ENCODE measurements at places on chromosomes 13 and 19.

GRCh38 chr13:20680416-20681080 is 23.0 kb upstream of the IL17D start:
- no peak for DNase-seq

DNA sequence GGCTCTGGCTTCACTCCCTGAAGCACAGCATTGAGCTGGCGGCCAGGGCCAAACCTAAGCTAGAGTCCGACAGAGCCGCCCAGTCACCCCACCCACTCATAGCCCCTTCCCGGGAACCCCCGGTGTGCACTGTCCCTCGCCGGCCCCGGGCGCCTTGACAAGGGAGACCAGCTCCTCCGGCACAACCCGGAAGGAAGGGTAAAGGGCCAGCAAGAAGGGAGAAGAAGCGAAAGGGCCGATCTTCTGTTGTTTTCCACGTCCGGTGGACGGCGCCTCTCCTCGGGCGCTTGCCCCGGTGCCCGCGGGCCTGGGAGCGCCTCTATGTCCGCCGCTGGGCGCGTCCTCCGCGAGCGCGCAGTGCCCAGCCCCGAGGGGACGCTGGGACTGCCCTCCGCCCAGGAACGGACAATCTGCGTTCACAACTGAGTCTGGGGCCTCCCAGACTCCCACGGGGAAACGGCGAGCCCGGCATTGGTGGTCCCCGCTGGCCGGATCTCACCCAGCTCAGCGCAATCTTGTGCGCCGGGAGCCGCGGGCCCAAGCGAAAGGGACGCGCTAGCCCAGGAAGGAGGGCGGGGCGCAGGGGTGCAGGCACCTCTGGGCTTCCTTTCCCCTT is 172.5 kb upstream of the MIR17HG start:
- DNase-seq = no peak

- DNase-seq = no peak
Observed at GRCh38 chr13:39900106-39900750, 244.8 kb downstream of the COG6 start.

- no peak for DNase-seq
Observed at GRCh38 chr13:102879793-102880499, 34.1 kb downstream of the ERCC5 start.

GRCh38 chr19:33389421-33390100 is 16.1 kb downstream of the CEBPG start:
- DNase-seq = no peak

- no peak for DNase-seq
Observed at GRCh38 chr13:21297447-21297846, 121.0 kb downstream of the MRPL57 start.

DNA sequence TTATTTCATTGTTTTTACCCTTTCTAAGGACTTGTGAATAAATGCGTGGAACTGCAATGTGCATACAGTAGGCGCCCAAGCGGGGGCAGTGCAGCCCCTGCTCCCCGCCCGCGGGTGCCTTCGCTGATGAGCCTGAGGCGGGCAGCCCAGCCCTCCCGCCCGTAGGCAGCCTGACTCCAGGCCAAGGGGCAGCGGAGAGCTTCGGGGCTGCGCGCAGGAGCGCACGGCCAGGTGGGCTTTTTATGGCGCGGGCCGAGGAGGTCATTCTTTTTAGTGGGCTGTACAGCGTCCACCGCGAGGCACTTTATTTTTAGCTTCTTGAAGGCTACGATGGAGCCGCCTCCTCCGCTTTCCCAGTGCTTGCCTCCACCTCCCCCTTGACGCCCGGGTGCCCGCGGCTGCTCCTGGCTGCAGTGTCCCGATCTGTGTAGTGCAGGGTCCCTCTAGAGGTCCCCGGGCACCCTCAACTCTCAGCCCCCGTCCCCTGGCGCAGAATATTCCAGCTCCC is 60.5 kb downstream of the CCNE1 start:
- DNase-seq = no peak

DNA sequence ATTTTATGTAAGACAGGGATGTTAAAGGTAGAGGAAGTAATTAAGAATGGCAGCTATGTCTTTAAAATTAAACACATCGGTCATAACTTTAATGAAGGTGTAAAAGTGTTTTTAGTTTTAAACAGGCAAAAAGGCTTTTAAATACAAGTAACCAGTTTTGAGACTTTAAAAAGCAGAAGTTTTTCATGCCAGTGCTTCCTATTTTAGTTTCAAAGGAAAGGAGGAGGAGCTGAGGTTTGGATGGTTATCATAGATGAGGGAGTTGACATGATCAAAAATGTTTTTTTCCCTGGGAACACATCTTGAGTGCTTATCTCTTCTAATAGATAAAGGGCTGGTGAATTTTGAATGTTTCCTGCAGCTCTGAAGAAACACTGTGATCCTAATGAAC is 42.9 kb downstream of the LRCH1 start:
- no peak for DNase-seq

GRCh38 chr13:22320991-22321390 is 650.1 kb downstream of the FGF9 start:
- no peak for DNase-seq

DNA sequence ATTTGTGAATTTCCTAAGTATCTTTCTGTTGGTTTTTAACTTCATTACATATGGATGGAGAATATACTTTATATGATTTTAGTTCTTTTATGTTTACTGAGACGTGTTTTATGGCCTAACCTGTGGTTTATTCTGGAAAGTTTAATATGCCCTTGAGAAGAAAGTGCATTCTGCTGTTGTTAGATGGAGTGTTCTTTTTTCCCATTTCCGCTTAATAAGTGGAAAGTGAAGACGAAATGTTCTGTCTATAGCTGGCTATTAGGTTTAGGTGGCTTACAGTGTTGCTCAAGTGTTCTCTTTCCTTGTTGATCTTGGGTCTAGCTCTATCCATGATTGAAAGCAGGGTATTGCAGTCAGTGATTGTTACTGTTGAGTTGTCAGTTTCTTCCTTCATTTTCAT is 17.2 kb upstream of the TIMM50 start:
- no peak for DNase-seq

GRCh38 chr13:107231944-107232343 is 664.0 kb upstream of the ARGLU1 start:
- DNase-seq = no peak

DNA sequence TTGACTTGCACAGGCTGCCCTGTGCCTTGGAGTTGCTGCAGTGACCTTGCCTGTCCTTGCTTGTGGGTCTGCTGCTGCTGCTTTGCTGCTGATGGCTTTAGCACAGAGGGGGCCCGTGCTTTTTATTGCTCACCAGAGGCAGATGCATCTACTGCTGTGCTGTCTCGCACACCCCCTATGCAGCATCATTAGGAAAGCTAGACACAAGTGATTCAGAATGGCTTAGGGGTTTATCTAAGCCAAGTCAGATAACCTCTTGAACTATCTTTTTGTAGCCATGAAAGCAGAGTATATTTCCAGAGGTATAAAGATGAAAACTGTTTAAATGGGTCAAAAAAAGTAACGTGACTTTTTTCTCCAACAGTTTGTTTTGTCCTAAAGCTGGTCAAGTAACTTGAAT is 7.8 kb downstream of the GTF3A start:
- DNase-seq = no peak

DNA sequence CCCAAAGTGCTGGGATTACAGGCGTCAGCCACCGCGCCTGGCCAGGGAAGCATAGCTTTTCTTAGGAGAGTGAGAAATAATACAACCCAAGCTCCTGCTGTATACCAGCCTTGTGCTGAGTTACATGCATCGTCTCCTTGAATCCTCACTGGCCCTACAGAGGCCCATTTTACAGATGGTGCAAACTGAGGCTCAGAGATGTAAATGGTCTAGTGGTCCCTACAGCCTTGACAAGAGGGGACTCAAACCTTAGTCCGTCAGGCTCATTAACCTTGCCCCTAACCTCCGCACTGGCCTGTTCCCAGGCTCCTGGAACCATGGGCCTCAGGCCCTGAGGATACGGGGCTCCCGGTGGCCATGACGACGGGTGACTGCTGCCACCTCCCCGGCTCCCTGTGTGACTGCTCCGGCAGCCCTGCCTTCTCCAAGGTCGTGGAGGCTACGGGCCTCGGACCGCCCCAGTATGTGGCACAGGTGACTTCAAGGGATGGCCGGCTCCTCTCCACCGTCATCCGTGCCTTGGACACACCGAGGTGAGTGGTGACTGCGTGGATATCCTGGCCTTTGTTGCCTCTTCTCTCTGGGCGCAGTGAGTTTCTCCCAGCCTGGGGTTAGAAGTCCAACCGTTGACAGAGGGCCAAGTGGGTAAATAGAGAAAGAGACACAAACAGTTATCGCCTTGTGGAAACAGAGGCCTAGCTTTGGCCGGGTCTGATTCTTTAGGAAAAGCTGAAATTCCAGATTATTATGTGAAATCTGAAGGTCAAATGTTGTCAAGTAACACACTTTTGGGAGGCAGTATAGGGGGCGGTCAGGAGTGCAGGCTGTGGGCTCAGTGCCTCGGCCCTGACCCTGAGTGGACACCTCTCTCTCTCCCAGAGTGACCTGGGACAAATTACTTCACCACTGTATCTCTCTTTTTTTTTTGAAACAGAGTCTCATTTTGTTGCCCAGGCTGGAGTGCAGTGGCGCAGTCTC is 8.7 kb downstream of the MARCHF2 start:
- no peak for DNase-seq

DNA sequence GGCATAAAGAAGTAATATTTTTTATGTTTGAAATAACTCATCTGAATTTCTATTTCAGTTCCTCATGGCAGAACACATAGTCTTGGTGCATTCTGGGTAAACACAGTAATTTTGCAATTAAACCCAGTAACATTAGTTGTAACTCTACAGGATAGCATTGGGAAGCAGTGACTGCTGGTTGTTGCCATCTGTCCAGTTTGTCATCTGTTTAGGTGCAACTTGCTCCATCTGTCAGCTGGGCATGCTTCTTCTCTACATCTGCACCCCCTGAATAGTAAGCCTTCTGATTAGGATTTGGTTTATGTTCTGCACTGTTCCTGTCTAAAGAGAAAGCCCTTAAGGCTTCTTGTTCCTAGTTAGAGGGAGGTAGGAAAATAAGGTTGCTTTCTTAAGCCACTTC is 63.5 kb upstream of the CSNK1A1L start:
- DNase-seq = no peak

GRCh38 chr13:51811046-51811445 is 7.1 kb upstream of the DHRS12 start:
- DNase-seq = no peak

DNA sequence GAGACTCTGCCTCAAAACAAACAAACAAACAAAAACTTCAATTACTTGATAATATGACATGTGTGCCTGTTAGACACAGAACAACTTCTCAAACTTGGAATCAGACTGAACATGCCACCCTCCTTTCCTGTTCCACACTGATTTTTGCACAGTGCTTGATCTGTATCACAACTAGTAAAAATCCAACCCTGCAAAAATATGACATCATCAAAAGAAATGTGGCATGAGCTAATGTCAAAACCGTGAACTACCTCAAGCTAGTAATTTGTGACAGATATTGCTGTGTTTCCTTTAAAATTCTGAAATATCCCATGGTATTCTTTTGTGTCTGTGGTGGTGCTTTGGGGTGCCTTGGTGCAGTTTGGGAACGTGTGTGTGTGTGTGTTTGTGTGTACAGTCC is 8.2 kb downstream of the MYCBP2 start:
- DNase-seq = no peak

GRCh38 chr19:4566402-4567051 is 7.0 kb upstream of the SEMA6B start:
- no peak for DNase-seq

DNA sequence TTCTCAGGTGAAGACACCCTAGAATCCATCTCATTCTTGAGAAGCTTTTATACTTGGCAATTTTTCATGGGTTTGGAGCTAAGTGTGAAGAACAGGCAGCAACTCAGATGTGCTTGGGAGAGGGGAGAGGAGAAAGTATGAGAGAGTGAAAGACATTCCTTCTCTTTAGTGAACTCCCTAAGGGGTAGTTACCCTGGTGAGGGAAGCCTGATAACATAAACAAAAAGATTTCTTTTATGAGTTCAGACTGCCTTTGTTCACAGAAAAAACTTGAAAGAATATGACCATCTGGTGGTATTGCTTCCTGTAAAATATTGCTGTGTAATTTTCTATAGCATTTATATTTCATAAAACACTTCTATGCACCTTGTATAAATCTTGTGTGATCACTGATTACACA is at the start of gene STOML3:
STOML3 (minus strand) TSS at position 139 of the 400 bp plus-strand sequence; CDS start at position 29, 110 bp downstream.
- DNase-seq = no peak

DNA sequence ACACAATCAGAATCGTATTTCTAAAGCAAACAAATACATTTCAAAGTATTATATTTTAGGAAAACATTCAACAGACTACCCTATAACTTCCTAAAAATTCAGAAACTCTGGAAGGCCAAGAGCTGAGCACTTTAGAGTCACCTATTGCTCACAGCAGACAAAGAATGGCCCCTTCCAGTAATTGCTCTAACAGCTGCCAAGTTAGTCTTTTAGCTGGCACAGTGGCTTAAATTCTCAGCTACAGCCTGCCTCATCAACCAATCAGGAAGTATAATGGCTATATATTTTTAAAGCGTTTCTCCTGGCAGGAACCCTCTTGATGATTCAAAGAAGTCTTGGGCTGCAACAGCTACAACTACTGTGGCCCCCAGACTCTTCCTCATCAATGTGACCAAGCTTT is 14.9 kb upstream of the SLITRK5 start:
- no peak for DNase-seq

- no peak for DNase-seq
Observed at GRCh38 chr19:46206176-46206575, 23.4 kb upstream of the IGFL1 start.

DNA sequence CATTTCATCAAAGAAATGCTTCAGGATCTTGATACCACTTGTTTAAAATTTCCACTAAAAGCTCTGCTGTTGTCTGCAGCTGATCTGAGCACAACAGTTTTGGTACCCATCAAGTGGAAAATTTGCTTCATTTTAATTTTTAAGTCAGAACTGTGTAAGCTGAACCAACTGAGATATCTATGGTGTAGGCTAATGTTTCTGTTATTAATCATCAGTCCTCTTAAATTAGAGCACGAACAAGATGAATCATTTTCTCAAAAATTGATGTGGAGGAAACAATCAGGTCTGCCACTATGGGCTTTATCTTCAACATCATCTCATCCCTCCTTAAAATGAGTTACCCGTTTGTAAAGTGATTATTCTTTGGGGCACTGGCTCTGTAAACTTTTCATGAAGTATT is 221.5 kb upstream of the NBEA start:
- no peak for DNase-seq

GRCh38 chr13:26967119-26968038 is 204.2 kb downstream of the USP12 start:
- DNase-seq = no peak

- DNase-seq = no peak
Observed at GRCh38 chr13:100434010-100434763, 154.4 kb downstream of the GGACT start.

DNA sequence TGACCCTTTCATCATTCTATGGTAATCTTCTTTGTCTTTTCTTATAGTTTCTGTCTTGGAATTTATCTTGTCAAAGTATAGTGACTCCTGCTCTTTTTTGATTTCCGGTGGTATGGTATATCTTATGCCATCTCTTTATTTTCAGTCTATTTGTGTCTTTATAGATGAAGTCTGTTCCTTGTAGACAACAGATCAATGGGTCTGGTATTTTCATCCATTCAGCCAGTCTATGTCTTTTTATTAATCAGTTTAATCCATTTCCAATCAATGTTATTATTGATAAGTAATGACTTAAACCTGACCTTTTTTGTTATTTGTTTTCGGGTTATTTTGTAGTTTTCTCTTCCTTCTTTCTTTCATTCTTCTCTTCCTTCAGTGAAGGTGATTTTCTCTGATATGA is 495.9 kb upstream of the PCDH9 start:
- no peak for DNase-seq

- DNase-seq = peak; percentile 82
Observed at GRCh38 chr19:50050406-50051227, 24.8 kb downstream of the ZNF473 start.

- DNase-seq = no peak
Observed at GRCh38 chr13:41970022-41970421, 9.1 kb upstream of the VWA8 start.

Data from activated CD8-positive, alpha-beta memory T cell treated with anti-CD3 and anti-CD28 coated beads, Interleukin-2, amount 50 U/mL, for 48 hours (primary cell).